Ovary (tissue), 10 donors: ENCODE measurements at places on chromosomes 7 and 10. TPM values are rescaled to one million over a fixed set of nuclear protein-coding genes. Genes with fewer than 3 reads are reported as not detected.
A peak's percentile ranks its signal among the peaks of the same experiment; 100 is the strongest.

DNA sequence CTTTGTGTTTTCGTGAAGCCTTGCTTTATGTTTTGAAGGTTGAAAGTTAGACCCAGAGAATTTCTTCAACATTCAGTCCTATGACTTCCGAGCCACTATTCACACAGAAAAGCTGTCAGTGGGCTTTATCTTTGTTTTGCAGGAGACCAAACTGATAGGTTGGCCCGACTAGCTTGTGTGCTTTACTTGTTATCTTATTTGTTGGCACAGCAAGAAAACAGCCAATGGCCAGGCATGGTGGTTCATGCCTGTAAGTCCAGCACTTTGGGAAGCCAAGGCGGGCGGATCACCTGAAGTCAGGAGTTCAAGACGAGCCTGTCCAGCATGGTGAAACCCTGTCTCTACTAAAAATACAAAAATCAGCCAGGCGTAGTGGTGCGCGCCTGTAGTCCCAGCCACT is 16.0 kb upstream of the GDI2 start:
- no peak for DNase-seq

- DNase-seq, result no peak
These were observed 334.9 kb upstream of the KMT2E start for GRCh38 chr7:104679085-104679484.

DNA sequence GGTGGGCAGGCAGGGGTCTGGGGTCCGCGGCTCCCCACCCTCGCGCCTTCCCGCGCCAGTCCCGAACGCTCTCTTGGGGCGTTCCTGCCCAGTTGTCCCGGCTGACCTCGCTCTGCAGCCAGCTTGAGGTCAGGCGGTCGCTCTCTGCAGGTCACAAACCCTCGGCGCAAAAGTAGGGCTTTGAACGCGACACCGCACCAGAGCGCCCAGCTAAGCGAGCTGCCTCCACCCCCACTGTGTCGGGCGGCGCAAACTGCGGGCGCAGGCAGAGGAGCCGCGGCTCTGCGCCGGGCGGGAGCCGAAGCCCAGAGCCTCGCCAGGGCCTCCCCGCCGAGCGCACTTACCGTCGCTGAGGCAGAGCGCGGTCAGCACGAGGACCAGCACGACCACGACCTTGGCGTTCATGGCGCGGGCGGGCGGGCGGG is 284 bp downstream of the CXCL12 start:
- DNase-seq, result no peak

GRCh38 chr7:25617214-25617613 is 388.9 kb upstream of the NPVF start:
- no peak for DNase-seq

DNA sequence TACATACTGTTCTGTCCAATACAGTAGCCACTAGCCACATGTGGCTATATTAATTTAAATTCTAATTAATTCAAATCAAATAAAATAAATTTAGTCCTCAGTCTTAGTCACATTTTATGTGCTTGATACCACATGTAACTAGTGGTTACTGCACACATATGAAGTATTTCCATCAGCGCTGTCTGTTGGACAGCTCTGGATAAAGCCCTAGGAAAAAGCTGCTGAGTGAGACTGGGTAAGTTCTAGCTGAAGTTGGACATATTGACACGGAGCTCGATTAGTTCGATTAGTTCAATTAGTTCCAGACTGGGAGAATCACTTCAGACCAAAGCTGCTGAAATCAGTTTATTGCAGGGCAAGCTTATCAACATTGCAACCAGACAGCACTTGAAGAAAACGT is 15.1 kb upstream of the LIPM start:
- no peak for DNase-seq

GRCh38 chr10:77554996-77555397 is 82.6 kb downstream of the KCNMA1 start:
- DNase-seq, result no peak

GRCh38 chr7:106572394-106573124 is 88.4 kb downstream of the CCDC71L start:
- DNase-seq, result no peak

- DNase-seq, result no peak
These were observed 38.8 kb downstream of the R3HCC1L start for GRCh38 chr10:98173260-98173659.

DNA sequence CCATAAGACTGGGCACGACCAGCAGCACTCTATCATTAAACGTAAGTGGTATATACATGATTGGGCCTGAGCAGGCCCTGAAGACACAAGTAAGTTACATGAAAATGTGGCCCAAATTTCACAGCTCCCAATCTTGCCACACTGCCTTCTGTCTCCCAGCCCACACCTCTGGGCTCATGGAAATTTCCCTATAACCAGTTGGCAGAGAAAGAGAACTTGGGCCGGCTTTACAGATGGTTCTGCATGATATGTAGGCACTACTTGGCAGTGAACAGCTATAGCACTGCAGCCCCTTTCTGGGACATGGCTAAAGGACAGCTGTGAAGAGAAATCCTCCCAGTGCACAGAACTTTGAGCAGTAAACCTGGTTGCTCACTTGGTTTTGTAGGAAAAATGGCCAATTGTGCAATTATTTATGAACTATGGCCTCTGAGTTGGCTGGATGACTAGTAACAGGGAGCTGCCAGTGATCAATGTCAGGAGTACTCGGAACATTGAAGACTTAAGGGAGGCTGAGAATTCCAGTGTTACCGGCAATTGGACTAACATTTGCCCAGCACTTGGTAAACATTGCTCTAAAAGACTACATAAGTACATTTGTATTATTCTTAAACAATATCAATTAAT is 1006.6 kb upstream of the LRRN3 start:
- no peak for DNase-seq

DNA sequence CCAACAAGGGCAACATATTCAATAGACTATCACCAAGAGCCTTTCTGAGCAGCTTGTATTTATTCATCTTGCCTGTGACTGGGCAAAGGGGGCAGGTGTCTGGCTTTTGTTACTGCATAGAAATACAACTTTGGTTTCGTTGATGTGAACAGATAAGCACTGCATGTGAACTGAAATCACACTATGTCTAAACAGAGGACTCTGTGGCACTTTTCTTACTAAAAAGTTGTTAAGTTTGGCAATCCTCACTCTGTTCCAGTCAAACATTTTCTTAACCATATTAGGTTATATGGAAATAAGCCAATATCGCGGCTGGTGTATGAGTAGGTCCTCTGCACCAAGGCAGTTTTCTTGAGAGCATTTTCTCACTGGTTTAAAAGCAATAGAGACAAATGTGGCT is 48.5 kb downstream of the CALD1 start:
- no peak for DNase-seq

DNA sequence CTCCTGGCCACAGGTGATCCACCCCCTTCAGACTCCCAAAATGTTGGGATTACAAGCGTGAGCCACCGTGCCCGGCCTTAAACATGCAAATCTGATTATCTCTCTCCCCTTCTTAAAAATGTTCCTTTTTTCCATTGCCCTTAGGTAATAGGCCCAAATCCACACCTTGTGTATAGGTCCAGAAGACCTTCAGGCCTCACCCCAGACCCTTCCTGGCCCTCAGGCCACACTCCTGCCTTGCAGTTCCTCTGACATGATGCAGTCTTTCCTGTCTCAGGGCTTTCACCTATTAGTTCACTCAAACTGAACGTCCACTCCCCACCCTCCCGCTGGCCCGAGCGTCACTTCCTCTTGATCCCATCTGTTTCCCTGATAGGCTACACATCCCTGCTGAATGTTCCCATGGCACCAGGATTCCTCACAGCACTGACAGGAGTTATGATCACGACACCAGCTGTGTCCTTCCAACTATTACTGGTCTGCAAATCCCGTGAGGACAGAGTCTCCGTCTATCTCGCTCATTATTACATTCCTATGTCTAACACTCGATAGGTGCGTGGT is 46.4 kb downstream of the DENND2A start:
- no peak for DNase-seq

GRCh38 chr10:124999433-125000365 is 57.8 kb downstream of the ZRANB1 start:
- DNase-seq, result peak; percentile 80

- no peak for DNase-seq
These were observed 57.0 kb downstream of the LYZL1 start for GRCh38 chr10:29345910-29346209.

DNA sequence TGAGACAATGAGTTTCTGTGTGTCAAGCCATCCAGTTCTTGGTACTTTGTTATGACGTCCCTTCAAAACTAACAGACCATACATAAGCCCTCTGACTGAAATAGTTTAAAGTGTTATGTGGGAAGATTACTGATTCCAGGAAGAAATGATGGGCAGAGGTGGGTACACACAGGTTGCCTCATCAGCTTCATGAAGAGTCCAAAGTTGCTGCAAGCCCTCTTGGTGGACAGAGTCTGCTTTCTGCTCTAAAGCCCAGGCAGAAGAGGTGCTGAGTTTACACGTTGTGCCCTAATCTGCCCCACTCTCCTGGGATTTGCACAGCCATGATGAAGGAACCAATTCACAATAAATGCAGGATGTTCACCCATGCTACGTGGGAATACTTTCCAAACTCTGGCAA is 187.4 kb downstream of the PARD3 start:
- DNase-seq, result no peak

DNA sequence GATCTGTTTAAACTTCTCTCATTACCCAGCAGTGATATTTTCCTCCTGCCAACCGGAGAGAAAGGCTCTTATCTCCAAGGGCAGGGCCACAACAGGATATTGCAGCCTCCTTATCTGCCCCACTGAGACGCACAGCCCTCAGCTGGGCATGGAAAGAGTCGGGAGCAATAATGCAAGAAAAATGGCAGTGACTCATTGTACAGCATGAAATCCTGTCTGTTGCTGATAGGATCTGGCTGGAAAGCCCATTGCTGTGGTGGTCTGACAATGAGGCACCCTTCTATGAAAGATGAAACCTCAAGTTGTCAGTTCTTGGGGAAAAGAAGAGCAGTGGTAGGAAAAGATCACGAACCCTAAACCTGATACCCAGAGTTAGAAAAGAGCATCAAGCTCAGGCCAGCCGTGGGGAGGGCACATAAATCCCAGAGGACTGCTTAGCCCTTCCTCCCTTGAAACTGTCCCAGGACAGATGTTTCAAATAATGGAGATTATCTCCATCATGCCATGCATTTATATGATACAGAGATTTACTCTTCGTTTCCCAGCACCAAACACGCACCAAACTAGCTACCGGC is 47.0 kb upstream of the FIGNL1 start:
- DNase-seq, result no peak

- no peak for DNase-seq
These were observed 33.7 kb downstream of the CYP2C8 start for GRCh38 chr10:95035332-95036295.

The WNT2 gene
- total RNA-seq, result 2.1 TPM

The UPK3B gene
- 12.8 TPM for total RNA-seq

The IPMK gene
- total RNA-seq, result 2.8 TPM

The NCF1 gene
- 0.23 TPM for total RNA-seq

The NPTX2 gene
- total RNA-seq, result 3.3 TPM
